Neural crest cell (in vitro differentiated cells): ENCODE measurements at places on chromosomes 7 and 10.

GRCh38 chr10:97723001-97723400, 9.5 kb downstream of the MARVELD1 start:
- no peak for DNase-seq

DNA sequence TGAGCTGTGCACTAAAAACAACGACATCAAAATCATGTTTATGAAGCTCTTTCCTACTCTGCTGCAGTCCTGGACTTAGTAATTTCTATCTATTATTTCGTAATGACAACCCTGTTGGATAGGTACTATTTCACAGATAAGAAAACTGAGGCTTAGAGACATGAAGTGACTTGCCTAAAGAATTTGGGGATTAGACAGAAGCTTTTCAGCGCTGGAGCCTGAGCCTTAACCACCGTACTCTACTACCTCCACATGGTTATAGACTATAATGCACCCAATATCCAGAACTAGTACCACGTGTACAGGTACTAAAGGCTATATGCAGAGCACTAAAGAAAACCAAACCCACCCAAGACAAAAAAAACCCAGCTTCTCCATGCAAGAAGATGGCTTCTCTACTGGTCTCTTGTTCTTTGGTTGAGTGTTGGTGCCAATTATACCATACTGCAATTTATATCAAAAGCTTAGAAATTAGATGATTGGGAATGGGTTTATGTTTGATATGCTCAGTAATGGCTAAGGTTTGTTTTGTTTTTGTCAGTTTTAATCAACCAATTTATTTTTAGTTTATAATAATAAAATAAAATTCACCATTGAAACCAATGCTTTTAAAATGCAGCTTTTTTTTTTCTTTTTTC, 6.5 kb upstream of the SNX10 start:
- DNase-seq = no peak

DNA sequence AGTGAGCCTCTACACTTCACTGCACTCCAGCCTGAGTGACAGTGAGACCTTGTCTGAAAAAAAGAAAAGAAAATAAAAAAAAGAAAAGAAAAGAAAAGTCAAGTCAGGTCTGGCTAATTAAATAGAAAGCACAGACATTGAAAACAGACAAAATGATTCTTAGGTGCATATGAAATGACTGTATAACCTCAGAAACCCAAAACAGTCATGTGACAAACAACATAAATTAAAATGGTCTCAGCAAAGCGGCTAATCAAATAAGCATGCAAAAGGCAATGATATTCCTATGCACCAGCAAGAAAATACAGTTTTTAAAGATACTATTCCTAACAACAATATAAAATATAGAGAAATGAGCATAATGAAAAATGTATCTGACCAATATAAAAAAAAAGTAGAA, 38.3 kb downstream of the LRRC20 start:
- no peak for DNase-seq

DNA sequence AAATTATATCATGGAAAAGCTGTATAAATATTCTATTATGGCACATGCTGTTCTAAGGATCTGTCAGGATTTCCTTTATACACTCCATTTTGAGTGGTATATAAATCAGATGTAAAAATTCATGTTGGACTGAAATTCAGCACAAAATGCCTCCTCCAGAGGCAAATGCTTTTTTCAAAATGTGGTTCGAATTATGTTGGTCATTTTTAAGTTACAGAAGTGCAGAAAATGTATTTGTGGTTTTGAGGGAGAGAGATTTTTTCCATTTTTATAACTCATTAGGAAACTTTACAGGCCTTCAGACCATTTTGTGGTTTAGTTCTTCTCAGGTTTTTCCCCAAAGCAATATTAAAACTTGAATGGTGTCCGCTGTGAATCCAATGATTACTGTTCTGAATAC, 2.9 kb downstream of the PPP1R3A start:
- DNase-seq = no peak

GRCh38 chr10:96310321-96310669, 6.1 kb downstream of the DNTT start:
- no peak for DNase-seq

GRCh38 chr7:130897515-130898419, 163.8 kb upstream of the KLF14 start:
- no peak for DNase-seq

GRCh38 chr7:30433082-30433481, 45.5 kb downstream of the NOD1 start:
- DNase-seq = no peak
